ENCODE measurements at places on chromosomes 1 and 21.

DNA sequence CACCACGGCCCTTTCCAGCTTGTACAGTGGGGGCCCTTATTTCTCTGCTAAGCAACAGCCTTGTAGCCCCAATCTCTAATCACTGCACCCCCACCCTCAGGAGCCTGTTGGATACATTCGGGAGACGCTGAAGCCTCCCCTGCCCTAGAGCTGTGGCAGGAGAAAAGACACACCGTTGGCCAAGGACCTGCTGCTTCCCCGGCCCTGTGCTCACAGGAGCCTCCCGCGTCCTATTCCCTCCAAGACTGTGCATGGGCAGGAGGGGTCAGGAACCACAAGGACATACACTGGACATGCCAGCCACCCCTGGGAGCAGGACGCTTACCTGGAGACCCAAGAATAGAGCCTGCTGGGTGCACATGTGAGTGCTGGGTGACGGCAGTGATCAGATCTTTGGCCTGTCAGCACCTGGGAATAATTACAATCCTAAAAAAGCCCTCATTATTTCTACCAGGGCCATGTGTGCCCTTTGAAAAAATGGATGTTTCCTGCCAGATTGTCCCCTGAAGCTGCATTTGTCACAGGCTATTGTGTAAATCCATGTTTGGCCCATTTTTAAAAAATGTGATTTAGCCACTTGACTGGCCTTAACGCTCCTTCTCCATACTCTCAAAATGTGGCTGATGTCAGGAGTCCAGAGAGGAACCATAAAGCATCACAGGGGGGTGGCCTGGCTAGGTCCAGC is 590.6 kb downstream of the MATN1 start:
- no peak overlapping the region for H3K27ac ChIP-seq
- no peak for DNase-seq
- H3K4me1 ChIP-seq: no peaks in the 10 kb centered on the region
- no peaks in the 10 kb centered on the region for H3K27me3 ChIP-seq

- DNase-seq: no peak
- no peak overlapping the region for H3K27ac ChIP-seq
- no peaks in the 10 kb centered on the region for H3K27me3 ChIP-seq
Observed at GRCh38 chr1:71210718-71211117, 129.9 kb upstream of the ZRANB2 start.

- no peaks in the 10 kb centered on the region for H3K4me1 ChIP-seq
- H3K4me3 ChIP-seq: no peak overlapping the region
- no peak overlapping the region for H3K27ac ChIP-seq
- no peaks in the 10 kb centered on the region for H3K27me3 ChIP-seq
- H3K36me3 ChIP-seq: no peaks in the 10 kb centered on the region
Observed at GRCh38 chr1:5165762-5166161, 511.4 kb downstream of the AJAP1 start.

- no peaks in the 10 kb centered on the region for H3K27me3 ChIP-seq
- H3K27ac ChIP-seq: no peak overlapping the region
- no peak overlapping the region for H3K4me3 ChIP-seq
- no peak for DNase-seq
Observed at GRCh38 chr1:67170751-67171573, 4.7 kb downstream of the IL23R start.

DNA sequence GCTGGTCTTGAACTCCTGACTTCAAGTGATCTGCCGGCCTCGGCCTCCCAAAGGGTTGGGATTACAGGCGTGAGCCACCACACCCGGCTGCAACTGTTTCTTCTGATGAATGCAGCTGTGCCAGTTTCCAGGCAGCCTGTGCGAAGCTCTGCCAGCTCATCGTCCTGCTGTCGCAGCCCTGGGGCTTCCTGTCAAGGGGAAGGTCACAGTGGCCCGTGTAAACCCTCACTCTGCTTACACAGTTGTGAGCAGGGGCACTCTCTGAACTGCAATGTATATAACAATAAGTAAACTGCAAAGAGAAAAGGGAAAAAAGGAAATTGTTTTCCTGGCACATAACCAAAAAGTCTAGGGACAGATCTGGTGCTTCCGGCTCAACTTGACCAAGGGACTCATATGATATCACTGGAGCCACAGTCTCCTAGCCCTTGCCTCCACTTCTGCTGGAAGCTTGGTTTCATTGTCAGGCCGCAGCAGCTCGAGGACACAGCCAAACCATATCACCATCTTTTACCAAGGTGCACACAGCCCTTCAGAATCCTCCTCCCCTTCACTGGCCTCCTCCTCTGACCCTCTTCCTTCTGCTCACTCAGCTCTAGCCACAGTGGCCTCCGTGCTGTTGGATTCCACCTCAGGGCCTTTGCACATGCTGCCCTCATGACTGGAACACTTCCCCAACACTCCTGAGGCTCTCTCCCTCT is 22.8 kb upstream of the LBR start:
- no peak overlapping the region for H3K4me3 ChIP-seq
- peaks cover 22% of the 10 kb centered on the region for H3K4me1 ChIP-seq
- no peaks in the 10 kb centered on the region for H3K27me3 ChIP-seq
- no peaks in the 10 kb centered on the region for H3K36me3 ChIP-seq

DNA sequence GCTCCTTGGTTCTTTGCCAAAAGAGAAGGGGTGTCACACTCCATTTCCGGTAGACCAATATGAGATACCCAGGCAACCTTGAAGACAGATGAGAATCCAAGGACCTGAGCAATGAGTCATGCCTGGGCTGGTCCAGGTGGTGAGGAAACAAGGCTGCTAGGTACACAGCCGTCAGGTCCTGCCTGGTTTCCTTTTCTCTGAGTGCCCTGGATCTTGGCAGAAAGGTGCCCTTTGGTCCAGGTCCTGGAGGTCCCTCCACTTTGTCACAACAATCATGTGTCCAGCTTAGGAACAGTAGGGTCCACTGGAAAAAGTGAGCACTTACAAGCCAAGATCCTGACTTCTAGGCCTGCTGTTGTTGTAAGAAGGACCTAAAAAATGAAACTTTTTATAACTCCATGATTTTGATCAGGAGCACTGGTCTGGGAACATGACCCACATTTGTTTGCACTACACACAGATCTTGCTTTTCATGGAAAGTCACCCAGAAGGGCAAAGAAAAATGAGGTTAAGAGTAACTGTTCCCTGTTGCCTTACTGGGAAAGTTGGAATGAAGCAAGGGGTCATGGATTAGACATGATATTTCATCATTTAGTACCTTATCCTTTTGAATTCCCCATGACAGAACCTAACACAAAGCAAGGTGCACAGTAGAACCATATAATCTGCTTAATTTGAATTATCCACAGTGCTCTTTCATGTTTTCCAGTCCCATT is 94.7 kb downstream of the PAPPA2 start:
- H3K4me3 ChIP-seq: no peak overlapping the region
- H3K36me3 ChIP-seq: no peaks in the 10 kb centered on the region
- no peak overlapping the region for H3K27ac ChIP-seq
- H3K4me1 ChIP-seq: no peaks in the 10 kb centered on the region

- no peaks in the 10 kb centered on the region for H3K36me3 ChIP-seq
- no peaks in the 10 kb centered on the region for H3K27me3 ChIP-seq
- peak overlapping the region; percentile 26 for H3K4me3 ChIP-seq
- H3K4me1 ChIP-seq: peaks cover 25% of the 10 kb centered on the region
- no peak for DNase-seq
Observed at GRCh38 chr1:939511-940106, 15.9 kb downstream of the SAMD11 start.

- H3K36me3 ChIP-seq: no peaks in the 10 kb centered on the region
- H3K27me3 ChIP-seq: no peaks in the 10 kb centered on the region
- H3K27ac ChIP-seq: no peak overlapping the region
Observed at GRCh38 chr1:162279136-162279498, 97.5 kb downstream of the SPATA46 start.

DNA sequence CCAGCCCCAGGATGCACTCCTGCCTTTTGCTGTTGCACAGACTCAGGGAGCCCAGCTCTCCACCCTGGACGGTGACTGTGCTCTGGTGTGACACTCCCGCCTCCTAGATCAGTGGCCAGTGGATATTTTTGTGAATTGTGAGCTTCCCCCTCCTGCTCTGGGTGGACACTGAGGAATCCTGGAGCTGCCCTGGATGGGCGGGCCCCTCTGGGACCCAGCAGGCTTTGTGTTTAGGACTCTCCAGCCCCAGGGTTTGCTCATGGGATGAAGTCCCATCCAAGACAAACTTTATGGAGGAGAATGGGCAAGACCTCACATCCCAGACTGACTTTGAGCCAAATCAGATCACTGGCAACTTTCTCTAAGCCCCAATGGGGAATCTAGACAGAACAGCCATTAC is 16.1 kb downstream of the SLC6A9 start:
- H3K27me3 ChIP-seq: no peaks in the 10 kb centered on the region
- H3K36me3 ChIP-seq: no peaks in the 10 kb centered on the region
- no peaks in the 10 kb centered on the region for H3K4me1 ChIP-seq
- H3K27ac ChIP-seq: no peak overlapping the region
- H3K4me3 ChIP-seq: no peak overlapping the region

GRCh38 chr1:34987018-34987417 is 1.9 kb upstream of the TMEM35B start:
- no peak overlapping the region for H3K4me3 ChIP-seq
- DNase-seq: no peak
- H3K4me1 ChIP-seq: peaks cover 9% of the 10 kb centered on the region
- no peaks in the 10 kb centered on the region for H3K36me3 ChIP-seq

- no peaks in the 10 kb centered on the region for H3K27me3 ChIP-seq
- no peaks in the 10 kb centered on the region for H3K4me1 ChIP-seq
- DNase-seq: no peak
Observed at GRCh38 chr1:93021539-93022134, 57.4 kb upstream of the MTF2 start.

DNA sequence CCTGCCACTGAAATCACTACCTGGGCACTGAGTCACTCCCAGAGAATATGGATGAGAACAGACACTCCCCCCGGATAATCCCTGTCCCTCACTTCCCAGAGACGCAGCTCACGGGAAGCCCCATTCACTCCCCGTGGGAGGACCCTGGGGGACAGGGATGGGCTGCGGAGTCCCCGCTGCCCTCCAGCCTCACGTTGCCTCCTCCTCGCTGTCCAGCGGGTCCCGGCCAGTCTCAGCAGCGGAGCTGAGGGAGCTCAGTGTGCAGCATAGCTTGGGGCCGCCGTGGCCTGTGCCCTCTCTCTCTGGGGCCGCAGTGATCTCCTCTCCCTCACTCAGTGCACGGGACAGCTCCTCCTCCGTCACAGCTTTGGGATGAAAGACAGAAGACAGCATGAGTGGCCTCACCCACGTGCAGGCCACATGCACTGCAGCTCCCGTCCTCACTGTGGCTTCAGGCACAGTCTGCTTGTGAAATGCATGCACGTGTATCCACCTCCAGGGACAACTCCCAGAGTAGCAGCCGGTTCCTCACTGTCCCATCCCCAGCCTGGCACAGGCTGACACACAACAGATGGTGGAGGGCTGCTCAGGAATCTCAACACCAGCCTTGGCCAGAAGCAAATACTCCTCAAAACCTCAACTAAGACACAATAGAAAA is 7.4 kb downstream of the CFAP410 start:
- no peak overlapping the region for H3K27ac ChIP-seq
- no peaks in the 10 kb centered on the region for H3K4me1 ChIP-seq

DNA sequence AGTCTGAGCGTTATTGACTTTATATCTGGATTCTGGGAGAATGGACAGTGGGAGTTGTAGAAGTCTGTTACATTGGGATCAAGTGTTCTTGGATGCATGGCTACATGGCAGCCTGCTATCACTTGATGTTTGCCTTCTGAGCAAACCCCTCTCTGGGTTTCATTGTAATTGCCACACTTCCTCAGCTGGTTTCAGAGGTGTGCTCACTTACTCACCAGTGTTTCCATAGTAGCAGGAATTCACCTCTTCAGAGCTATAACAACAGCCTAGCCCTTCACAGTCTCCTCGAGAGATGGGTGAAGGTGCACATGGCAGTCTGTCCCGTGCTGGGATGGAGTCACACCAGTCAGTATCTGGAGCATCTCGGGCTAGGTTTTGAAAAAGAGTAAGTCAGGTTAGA is 2.6 kb downstream of the ZP4 start:
- no peak overlapping the region for H3K27ac ChIP-seq
- H3K4me1 ChIP-seq: no peaks in the 10 kb centered on the region
- H3K36me3 ChIP-seq: no peaks in the 10 kb centered on the region
- no peaks in the 10 kb centered on the region for H3K27me3 ChIP-seq
- DNase-seq: no peak
- no peak overlapping the region for H3K4me3 ChIP-seq

DNA sequence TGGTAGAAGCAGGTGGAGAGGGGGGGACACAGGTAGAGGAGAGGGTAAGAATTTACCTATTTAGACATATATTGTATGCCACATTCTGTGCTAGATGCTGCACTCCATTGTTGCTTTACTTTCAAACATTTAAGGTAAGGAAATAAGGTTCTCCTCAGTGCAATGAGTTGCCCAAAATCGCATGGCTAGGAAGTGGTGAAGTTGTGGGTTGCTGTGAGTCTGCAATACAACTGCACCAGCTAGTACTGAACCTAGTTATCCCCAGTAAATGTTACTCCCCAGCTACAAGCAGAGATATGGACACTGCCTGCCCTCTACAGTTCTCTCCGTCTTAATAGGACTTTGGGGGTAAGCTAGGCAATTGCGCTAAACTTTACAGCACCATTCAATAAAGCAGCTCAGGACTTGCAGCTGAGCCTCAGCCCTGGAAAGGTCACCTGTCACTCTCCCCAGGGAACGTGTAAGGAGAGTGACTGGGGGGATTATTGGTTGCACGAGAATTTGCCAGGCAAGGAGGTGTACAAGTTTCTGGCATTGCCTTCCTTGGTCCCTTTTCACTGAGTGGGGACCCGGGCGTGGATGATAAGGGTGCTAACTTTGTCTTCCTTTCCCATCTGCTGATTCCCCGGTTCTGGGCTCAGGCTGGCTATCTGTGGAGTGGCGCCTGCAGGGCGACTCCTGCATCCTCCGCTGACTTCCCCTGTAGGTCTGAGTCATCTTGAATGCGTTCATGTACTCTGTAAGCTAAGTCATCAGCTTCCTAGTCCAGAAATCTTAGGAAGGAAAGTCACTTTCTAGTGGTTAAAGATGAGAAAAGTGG is 71.3 kb upstream of the CNTN2 start:
- H3K4me3 ChIP-seq: no peak overlapping the region
- no peaks in the 10 kb centered on the region for H3K27me3 ChIP-seq
- no peaks in the 10 kb centered on the region for H3K4me1 ChIP-seq
- DNase-seq: no peak
- no peaks in the 10 kb centered on the region for H3K36me3 ChIP-seq
- H3K27ac ChIP-seq: no peak overlapping the region

GRCh38 chr1:161781995-161782394 is 15.9 kb downstream of the ATF6 start:
- no peak for DNase-seq
- H3K4me1 ChIP-seq: no peaks in the 10 kb centered on the region
- no peak overlapping the region for H3K27ac ChIP-seq
- H3K27me3 ChIP-seq: no peaks in the 10 kb centered on the region

- peaks cover 14% of the 10 kb centered on the region for H3K4me1 ChIP-seq
- H3K36me3 ChIP-seq: no peaks in the 10 kb centered on the region
- DNase-seq: no peak
- H3K27me3 ChIP-seq: no peaks in the 10 kb centered on the region
- no peak overlapping the region for H3K4me3 ChIP-seq
Observed at GRCh38 chr1:31707711-31708110, 3.9 kb upstream of the COL16A1 start.

DNA sequence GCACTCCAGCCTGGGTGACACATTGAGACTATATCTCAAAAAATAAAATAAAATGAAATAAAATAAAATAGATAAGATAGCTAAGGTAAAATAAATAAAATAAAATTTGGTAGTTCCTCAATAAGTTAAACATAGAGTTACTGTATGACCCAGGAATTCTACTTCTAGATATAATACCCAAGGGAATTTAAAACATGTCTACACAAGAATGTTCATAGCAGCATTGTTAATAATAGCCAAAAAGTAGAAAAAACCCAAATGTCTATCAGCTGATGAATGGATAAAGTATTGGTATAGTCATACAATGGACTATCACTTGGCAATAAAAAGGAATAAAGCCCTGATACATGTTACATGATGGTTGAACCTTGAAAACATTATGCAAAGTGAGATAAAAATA is 47.8 kb downstream of the CEP350 start:
- no peaks in the 10 kb centered on the region for H3K27me3 ChIP-seq
- H3K4me1 ChIP-seq: no peaks in the 10 kb centered on the region
- H3K4me3 ChIP-seq: no peak overlapping the region
- DNase-seq: no peak
- peaks cover 3% of the 10 kb centered on the region for H3K36me3 ChIP-seq
- H3K27ac ChIP-seq: no peak overlapping the region

All from pancreas (tissue), 10 donors.